Placental epithelial cell (primary cell): ENCODE measurements at places on chromosomes 3 and 15. TPM values are rescaled to one million over a fixed set of nuclear protein-coding genes. Genes with fewer than 3 reads are reported as not detected.

Gene SHF
- total RNA-seq: 10.6 and 19.2 TPM in 2 replicates

Gene CKMT1A
- 1.6 and 2.3 TPM in 2 replicates for total RNA-seq

Gene C3orf38
- 27.5 and 38.2 TPM in 2 replicates for total RNA-seq

Gene ADAMTSL3
- total RNA-seq: not detected in 2 replicates

Gene TMED3
- total RNA-seq: 207 and 211 TPM in 2 replicates

Gene CCDC54
- not detected in 2 replicates for total RNA-seq

Gene TMEM158
- total RNA-seq: under 0.01 and 0.76 TPM in 2 replicates

Gene ZIC1
- 0.43 TPM in 1 of 2 replicates, not detected in the other for total RNA-seq

Gene GOLGA6D
- total RNA-seq: not detected in 2 replicates

Gene EOMES
- total RNA-seq: not detected in 2 replicates

Gene POC1A
- total RNA-seq: 4.3 and 8.6 TPM in 2 replicates

Gene LMAN1L
- 0.11 TPM in 1 of 2 replicates, not detected in the other for total RNA-seq

Gene CALML4
- total RNA-seq: 2.2 and 3.9 TPM in 2 replicates
